Activated naive CD8-positive, alpha-beta T cell treated with anti-CD3 and anti-CD28 coated beads, Interleukin-2, amount 50 U/mL, for 24 hours (primary cell): ENCODE measurements at places on chromosomes 2 and 18.

DNA sequence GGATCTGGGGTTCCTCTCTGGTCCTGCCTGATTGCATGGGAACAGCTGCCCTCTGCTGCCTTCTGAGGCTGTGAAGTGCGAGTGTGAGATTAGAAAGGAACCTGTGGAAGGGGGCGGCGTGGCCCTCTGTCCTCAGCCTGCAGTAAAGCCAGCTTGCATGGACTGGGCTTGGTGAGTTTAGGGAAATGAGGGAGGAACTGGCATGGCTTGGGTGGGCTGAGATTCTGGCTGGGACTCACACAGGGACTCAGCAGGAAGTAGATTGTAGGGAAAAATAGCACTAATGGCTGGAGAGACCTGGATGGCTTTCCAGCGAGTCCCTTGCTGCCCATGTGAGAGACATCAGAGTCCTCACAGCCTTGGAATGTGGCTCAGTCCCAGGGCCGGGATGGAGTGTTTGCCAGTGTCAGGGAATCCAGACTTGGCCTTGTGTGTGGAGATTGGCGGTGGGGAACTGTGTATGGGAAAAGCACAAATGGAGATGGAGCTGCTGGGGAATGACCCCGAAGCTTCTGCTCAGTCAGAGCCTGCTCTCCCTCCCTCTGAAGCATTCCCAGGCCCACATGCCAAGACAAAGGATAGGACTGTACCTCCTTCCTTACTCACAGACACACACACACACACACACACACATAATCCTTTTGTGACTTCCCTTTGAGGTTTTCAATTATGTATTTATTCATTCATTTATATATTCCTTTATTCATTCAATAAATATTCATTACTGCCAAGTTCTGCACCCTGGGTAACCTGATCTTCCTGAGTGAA lies 115.4 kb downstream of the ACAA2 start:
- no peak for DNase-seq

DNA sequence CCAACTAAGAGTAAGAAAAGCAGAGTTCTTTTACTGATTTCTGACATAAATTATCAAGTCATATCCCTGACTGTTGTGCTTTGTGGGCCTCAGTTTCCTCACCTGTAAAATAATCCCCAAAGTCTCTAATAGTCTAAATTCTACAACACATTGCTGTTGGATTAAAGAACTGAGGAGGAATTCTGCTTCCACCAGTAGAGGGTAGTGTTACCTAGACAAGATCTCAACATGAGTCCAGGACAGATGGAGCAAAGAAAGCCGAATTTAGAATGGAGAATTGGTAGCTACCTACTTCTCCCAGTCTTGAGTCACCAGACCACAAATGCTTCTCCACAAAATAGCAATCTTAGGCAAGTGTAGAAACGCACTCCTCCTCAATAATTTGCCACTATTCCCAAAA lies 462.5 kb upstream of the FSHR start:
- DNase-seq: no peak

- no peak for DNase-seq
These were observed 261.5 kb downstream of the TRIB2 start for GRCh38 chr2:12978066-12978835.

DNA sequence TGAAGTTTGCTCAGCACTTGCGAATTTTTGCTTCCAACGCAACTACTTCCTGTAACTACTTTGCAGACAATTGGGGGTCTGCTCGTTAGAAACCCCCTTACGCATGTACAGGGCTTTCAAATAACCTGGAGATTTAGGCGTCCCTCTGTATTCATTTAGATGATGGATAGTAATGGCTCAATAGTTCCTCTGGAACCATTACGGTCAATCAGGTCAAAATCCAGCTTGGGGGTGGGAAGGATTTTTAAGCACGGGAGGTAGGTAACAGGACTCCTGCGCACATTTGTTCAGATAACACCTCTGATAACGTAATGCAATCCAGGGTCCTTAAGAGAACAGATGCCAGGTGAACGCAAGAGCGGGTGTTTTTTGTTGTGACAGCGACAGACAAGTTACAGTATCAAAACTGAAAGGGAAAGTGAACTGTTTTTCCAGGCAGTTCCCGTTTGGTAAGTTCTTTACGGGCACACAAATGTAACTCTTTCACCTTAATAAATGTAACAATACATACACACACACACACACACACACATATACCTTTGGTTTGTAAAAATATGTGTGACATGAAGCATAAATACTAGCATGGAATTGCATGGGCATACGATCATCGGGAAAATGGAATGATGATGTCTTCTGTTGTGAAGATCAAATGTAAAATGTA lies 3.8 kb upstream of the OSR1 start:
- DNase-seq: no peak

DNA sequence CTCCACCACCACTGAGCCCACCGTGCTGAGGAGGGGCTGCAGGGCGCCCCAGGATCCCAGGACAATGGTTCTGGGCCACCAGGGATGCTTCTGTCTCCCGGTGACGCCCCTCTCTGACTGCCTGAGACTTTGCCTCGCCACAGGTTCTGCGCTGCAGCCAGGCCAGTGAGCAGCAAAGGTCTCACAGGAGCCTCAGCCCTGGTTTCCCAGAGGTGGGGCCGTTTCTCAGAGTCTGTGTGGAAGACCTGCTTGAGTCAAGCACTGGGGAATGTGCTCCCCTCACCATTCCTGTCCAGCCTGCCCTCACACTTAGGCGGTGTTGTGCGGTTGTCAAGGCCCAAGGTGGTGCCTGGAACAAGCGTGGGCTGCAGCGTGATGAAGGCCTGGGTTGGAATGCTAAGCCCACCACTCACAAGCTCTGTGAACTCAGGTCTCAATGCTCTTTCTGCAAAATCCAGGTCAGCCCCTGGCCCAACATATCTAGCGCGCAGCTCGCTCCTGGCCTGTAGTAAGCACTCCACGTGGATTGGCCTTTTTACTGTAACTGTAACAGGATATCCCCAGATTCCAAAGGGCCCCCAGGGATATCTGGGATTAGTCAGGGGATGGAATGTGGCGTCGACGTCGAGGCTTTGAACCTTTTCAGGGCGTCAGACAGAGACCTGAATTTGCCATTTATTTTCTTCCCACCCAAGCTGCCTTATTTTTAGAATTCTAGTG lies 47.6 kb downstream of the PLB1 start:
- no peak for DNase-seq

DNA sequence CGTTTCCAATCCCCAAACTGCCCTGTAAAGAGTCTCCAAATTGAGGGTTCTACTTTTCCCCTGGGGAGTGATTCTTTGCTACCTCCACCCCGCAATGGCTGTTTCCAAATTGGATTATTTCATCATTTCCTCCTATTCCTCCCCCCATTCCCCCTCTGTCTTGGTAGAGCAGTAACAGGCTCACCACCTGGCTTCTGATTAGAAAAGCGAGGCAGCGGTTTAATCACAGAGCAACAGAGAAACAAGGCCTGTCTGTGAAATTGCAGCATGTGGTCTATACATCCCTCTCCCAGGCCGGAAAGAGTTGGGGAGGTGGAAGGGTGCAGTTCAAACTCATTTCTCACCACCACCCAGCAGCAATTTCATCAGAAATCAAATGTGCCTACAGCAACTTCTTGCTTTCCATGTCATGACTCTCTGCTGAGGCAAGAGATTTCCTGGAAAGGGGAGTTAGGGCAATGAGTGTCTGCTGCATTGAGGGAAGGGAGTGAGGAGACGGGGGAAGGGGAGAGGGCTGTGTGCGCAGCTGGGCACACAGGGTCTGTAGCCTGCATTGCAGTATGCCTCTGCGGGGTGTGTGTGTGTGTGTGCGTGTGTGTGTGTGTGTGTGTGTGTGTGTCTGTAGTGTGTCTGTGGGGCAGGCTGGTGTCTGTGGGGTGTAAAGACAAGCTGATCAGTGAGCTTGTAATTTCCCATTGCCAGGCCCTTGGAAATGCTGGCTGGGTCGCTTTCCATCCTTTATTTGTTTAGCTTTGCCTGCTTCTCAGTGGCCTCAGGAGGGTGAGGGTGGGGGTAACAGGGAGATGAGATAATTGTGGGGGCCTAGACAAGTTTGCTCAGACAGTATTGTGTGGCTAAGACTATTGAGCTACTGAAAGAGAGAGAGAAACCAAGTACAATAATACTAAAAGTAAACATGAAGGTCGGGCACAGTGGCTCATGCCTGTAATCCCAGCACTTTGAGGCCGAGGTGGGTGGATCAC lies 13.5 kb upstream of the IGFBP2 start:
- DNase-seq: no peak

- peak; percentile 49 for DNase-seq
These were observed 858 bp downstream of the TP53I3 start for GRCh38 chr2:24083567-24084385.

DNA sequence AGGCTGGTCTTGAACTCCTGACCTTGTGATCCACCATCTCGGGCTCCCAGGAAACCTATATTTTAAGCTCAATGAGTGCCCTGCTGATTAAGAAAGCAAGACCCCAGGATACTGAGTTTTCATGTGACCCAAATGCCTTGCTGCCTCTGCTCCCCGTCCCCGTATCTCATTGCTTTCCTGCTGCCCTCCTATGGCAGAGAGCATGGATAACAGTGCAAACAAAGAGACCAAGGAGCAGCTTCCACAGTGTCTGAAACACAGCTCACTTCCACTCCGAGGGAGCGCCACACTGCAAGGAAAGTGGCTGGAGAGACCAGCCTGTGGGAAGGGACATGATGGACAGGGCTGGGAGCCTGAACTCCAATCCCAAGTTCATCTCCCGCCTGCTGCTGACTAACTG lies 246.8 kb downstream of the TMEM182 start:
- DNase-seq: no peak

DNA sequence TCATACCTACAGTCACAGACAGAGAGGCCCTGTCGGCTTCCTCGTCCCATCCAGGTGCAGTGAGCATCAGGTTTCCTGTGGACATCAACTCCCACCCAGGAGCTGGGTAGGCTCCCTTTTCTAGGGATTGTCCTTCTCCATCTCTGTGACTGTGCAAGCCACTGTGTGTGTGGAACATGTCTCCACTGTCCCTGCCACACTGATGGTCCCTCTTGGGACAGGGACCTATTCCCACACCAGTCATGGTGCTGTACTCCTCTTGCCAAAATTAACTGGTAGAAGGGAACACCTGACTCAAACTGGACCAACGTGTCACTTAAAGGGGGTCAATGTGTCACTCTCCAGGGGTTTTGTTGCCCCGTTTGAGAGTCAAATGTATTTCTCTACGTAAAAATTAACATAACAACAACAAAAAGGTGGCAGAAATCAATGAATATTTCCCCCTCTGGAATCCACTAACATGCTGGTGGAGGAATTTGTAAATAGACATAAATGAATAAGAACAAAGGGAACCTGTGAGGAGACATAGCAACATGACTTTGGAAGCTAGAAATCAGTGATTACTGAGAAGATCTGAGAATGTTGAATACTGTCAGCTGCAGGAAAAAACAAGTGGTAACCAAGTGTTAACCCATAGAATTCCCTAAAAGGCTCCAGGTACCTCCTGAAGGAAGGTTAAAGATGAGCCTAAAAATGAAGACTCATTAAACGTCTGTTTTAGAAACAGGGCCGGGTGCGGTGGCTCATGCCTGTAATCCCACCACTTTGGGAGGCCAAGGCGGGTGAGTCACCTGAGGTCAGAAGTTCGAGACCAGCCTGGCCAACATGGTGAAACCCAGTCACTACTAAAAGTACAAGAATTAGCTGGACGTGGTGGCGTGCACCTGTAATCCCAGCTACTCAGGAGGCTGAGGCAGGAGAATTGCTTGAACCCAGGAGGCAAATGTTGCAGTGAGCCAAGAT lies 40.4 kb downstream of the SH2D6 start:
- DNase-seq: no peak

DNA sequence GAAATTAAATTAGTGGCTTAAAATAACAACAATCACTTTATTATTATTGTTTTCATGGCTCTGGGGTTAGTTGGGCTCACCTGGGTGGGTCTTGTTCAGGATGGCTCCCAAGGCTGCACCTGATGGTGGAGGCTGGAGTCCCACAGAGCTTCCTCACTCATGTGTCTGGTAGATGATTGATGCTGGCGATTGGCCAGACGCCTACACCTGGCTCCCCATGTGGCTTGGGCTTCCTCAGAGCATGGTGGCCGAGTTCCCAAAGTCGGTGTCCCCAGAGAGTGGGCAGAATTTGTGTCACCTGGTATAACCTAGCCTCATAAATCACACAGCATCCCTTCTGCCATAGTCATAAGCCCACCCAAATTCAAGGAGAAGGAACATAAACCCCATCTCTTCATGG lies 18.2 kb downstream of the DBI start:
- DNase-seq: no peak

GRCh38 chr2:43013821-43014345 lies 212.5 kb downstream of the ZFP36L2 start:
- no peak for DNase-seq

- DNase-seq: no peak
These were observed 157.9 kb downstream of the CD226 start for GRCh38 chr18:69789794-69790193.

DNA sequence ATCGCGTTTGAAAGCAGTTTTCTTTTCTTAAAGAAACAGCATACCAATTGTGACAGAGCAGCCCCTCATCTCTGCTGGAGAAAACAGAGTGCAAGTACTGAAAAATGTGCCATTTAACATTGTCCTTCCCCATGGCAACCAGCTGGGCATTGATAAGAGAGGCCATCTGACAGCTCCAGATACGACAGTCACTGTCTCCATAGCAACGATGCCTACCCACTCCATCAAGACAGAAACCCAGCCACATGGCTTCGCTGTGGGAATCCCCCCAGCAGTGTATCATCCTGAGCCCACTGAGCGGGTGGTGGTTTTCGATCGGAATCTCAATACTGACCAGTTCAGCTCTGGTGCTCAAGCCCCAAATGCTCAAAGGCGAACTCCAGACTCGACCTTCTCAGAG lies 9.5 kb downstream of the GRHL1 start:
- DNase-seq: no peak

GRCh38 chr18:13501543-13501887 lies 224.8 kb downstream of the FAM210A start:
- no peak for DNase-seq

GRCh38 chr2:42764096-42764495 lies at the start of gene OXER1:
OXER1 (minus strand) TSS chr2:42764135; CDS start chr2:42764062, 73 bp downstream.
- DNase-seq: no peak

DNA sequence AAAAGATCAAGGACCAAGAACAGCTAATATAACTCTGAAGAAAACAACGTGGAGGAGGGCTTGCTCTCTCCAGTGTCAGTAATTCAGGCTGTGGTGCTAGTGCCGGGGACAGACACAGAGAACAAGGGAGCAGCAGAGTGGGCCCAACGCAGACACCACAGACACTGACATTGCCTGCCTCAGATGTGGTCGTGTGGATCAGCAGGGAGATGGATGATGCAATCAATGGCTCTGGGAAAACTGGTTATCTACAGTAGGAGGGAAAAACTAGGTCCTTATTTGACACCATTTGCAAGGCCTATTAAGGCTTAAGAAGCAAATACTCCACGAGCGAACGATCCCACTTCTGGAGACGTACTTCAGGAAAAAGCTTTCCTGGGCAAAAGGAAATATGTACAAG lies 36.1 kb downstream of the HDLBP start:
- no peak for DNase-seq

GRCh38 chr2:127665267-127665893 lies 9.9 kb downstream of the LIMS2 start:
- DNase-seq: no peak

- no peak for DNase-seq
These were observed 5.4 kb downstream of the PDK1 start for GRCh38 chr2:172561270-172561669.
